ENCODE measurements at places on chromosomes 13 and 19.

GRCh38 chr19:17491287-17491686, 20.2 kb upstream of the PGLS start:
- no peak for DNase-seq

GRCh38 chr19:5832527-5833216, 6.8 kb downstream of the FUT6 start:
- no peak for DNase-seq

DNA sequence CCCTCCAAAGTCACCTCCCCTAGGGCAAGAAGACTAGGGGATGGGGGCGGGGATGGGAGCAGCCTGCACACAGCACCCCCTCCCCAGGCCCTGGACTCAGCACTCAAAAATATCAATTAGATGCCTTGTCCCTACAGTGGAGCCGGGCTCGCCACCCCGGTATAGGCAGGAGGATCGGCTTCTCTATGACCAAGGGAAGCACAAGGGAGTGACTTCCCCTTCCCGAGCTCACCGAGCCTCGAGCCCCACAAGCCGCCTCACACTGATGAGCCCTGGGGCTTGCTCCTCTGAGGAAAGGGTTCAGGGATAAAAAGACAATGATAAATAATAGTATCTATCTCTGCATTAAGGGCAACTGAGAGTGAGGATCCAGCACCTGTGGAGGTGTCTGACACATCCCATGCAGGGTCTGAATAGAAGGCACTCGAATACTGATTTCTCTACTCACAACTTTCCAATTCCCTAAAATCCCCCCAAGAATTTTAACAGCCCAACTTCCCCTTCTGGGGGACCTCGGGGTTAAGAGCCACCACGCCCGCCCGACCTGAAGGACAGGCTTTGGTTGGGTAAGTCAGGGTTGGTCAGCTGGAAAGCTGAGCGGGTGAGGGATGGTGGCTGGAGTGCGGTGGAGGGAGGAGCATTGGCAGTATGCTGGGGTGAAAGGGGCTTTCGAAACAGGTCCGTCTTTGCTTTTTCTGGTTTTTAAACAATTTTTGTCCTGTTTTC, 51.3 kb downstream of the STK24 start:
- DNase-seq: no peak

- DNase-seq: no peak
Observed at GRCh38 chr13:29105779-29106178, 285.6 kb downstream of the MTUS2 start.

- no peak for DNase-seq
Observed at GRCh38 chr13:113283904-113284303, 13.1 kb upstream of the LAMP1 start.

DNA sequence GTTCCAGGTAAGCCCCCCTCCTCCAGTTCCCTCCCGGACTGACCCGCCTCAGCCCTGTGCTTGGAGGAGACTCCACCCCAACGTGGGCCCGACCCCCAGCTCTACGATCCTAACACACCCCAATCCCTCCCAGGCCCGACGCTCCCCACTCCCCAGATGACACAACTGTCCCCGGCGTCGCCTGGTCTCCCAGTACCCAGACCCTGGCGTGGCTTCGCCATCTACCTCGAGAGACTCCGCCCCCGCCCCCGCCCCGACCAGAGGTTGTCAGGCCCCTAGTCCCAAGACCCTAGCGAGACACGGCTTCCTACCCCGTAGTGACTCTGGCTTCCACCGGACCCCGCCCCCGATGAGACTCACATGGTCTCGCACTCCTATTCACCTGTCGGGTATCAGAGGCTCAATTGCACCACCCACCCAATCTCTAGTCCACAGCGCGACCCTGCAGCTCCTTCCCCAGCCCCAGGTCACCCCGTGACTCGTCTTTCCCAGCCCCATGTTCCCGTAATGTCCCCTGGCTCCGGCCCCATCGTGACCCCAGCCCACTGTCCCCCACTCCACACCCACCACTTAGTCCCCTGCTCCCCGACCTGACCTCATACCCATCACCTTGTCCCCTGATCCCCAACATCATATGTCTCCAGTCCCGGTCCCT, 2.9 kb downstream of the CD37 start:
- no peak for DNase-seq

DNA sequence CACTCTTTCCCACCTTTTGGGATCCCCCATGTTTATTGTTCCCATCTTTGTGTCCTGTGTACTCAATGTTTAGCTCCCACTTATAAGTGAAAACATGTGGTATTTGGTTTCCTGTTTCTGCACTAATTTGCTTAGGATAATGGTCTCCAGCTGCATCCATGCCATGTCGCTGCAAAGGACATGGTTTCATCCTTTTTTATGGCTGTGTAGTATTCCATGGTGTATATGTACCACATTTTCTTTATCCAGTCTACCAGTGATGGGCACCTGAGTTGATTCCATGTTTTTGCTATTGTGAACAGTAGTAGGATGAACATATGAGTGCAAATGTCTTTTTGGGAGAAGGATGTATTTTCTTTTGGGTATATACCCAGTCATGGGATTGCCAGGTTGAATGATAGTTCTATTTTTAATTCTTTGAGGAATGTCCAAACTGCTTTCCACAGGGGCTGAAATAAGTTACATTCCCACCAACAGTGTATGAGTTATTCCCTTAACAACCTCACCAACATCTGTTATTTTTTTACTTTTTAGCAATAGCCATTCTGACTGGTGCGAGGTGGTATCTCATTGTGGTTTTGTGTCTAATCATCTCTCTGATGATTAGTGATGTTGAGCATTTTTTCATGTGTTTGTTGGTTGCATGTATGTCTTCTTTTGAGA, 55.7 kb upstream of the MEDAG start:
- no peak for DNase-seq

DNA sequence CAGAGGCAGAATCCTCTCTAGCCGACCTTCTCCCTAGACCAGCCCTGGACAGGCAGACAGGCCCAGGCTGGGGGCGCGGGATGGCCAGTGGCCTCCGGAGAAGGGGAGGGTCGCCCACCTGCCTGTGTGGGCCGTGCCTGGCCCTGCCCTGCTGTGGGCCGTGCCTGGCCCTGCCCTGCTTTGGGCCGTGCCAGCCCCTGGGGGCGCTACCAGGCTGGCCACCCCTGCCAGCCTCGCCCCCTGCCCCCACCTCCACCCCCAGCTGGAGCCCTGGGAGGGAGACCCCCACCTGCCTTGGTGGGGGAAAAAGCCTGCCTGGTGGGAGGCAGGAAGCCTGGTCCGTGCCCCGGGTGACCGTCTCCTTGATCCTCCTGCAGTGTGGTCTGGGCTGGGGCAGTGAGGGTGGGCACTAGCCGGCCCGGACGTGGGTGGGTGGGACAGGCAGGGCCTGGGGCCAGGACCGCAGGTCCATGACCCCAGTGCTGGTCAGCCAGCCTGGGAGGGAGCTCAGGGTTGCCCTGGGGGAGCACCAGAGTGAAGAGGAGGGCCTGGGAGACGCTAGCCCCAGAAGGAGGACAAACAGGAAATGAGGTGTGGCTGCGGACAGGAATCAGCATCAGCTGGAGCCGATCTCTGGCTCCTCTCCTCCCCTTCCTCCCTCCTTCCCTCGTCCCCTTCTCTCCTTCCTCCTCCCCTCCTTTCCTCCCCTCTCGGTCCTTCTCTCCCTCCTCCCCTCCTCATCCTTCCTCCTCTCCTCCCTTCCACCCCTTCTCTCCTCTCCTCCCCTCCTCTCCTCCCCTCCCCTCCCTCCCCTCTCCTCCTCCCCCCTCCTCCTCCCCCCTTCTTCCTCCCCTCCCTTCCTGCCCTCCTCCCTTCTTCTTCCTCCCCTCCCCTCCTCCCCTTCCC, 5.1 kb upstream of the MKNK2 start:
- DNase-seq: no peak

DNA sequence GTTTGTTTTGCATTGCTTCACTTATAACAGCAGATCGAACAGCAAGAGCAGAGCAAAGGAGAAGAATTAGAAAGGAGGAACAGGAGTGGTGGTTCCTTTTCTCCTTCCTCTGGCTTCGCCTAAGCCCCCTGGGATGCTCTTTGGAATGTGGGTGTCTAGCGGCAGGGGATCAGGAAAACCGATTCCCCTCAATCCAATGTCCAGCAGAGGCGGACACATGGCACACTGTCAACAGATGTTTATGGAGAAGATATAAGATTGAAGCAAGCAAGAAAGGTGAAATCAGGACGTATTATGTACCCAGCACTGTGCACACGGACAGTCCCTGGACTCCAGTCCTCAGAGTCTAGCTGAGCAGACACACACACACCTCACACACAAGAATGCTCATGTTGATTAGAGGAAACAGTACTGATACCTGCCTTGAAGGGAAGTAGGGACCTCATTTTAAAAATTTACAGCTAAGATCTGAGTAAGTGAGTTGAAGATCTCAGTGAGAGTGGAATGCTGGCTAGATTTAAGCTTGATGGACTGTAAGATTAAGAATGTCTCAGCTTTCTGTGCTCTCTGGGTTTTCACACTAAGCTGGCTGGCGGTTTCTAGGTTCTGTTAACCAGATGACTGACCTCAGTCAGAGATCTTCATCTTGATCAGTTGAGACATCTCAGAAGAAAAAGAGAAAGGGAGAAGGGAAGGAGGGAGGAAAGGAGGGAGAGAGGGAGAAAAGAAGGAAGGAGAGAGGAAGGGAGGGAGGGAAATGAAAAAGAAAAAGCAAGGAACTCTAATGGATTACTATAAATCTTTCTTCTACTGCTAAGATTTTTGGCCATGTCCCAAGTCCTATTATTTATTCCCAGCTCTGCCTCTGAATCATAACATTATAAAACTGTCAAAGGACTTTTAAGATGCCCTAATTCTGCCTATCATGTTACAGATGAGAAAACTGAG, 44.8 kb downstream of the FLT1 start:
- no peak for DNase-seq

- DNase-seq: no peak
Observed at GRCh38 chr13:33744589-33745369, 73.2 kb upstream of the RFC3 start.

DNA sequence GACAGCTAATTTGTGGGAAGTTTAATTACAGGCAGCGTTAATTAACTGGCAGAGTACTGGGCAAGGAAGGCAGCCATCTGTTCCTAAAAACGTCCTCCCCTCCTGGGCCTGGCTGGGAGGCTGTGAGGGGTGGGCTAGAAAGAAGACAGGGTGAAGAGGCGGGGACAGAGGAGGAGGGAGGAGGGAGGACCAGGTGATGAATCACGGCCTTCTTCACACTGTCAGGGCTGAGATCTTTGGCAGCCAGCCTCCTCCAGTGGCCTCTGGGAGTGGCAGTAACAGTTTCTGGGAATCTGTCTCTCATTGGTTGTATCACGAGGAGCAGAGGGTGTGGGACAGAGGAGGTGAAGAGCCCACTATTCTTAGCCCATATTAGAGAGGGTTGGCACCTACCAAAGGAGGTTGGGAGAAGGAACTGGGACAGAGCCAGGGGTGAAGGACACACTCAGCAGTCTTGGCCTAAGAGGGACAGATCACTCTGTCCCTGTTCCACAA, 9.6 kb upstream of the ZNRF4 start:
- DNase-seq: no peak

DNA sequence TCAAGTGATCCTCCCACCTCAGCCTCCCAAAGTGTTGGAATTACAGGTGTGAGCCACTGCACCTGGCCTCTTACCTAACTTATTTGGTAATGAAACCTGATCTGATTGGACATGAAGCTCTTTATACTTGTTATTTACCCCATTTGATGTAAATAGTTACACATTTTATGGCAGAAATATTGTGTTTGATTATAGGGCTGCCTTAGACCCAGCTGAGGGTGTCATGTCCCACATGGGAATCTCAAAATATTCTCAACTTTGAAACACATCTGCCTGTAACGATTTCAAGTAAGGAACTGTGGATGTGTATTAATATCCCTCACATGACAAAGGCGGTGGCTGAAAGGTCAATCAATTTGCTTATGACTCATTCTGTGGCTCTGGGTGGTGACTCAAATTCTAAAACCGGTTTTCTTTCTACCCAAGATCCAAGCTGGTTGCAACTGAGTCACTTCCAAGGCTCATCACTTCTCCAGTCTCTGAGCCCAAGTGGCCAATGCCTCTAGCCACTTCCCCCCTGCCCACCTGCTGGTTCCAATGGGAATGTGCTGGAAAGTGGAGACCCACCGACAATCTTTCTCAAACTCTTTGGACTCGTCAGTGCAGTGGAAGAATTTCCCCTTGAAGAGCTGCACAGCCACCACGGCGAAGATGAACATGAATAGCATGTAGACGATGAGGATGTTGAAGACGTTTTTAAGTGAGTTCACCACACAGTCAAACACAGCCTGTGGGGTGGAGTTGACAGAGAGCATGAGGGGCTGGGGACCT, 110.9 kb downstream of the IER2 start:
- DNase-seq: no peak

GRCh38 chr19:10454267-10454666, 33.9 kb downstream of the PDE4A start:
- no peak for DNase-seq

DNA sequence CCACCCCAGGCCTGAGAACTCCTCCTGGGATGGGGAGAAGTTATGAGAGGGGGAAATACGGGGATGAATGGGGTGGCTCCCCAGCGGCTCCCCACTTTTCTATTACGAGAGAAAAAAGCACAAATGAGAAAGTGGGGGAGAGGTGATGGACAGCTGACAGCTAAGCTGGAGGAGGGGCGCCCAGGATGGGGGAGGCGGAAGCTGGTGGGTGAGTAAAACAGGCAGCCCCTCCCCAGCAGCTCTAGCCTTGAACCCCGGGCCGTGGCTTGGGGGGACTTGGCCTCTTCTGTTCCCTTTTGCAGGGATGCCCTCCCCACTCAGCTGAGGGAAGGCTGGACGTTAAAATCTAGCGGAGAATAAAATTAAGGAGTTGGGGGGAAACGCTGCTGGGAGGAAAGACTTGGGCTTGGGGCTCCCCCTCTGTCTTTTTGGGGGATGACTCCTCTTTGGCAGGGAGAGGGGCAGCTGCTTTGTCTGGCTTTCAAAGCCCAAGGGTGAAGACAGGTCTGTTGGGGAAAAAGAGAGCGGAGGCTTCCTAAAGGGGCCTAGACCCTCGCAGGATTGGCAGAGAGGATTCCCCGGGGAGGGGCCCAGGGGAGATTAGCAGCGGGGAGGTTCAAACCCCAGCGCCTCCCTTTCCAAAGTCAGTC, 1.4 kb upstream of the SAMD1 start:
- DNase-seq: no peak

- no peak for DNase-seq
Observed at GRCh38 chr19:46513461-46514236, 18.0 kb upstream of the PNMA8B start.
